ENCODE measurements at places on chromosomes 7 and 10. TPM values are rescaled to one million over a fixed set of nuclear protein-coding genes. Genes with fewer than 3 reads are reported as not detected.
A peak's percentile ranks its signal among the peaks of the same experiment; 100 is the strongest.

Gene HABP2
- total RNA-seq: not detected

Gene FGL2
- 110 TPM for total RNA-seq

Gene INA
- total RNA-seq: 1.0 TPM

DNA sequence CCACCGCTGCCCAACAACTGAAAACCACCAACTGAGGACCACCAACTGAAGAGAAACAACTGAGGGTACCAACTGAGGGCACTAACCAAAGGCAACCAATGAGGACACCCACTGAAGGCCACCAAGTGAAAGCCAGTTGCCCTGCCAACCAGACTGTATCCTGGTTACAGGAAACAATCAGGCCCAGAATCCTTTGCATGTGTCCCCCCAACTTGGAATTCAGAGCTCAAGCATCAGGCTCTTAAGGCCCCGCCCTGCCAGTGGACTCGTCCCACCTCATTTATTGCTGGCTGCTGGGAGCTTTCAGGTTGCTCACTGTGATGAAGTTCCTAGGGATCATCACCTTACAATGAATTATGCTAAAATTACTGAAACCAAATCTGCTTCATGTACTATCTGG is 76.6 kb upstream of the ABI1 start:
- DNase-seq: peak; percentile 36

GRCh38 chr7:136000288-136000913 is 23.2 kb upstream of the MTPN start:
- DNase-seq: no peak

Gene DPYSL4
- 2.2 TPM for total RNA-seq

Gene LIPJ
- 0.21 TPM for total RNA-seq

Gene PRKAR2B
- 10.9 TPM for total RNA-seq

Gene DOCK1
- 78.8 TPM for total RNA-seq

Gene SP4
- total RNA-seq: 13.4 TPM

All from tongue (tissue), 3 donors.